ENCODE measurements at places on chromosomes 3 and 15. TPM values are rescaled to one million over a fixed set of nuclear protein-coding genes. Genes with fewer than 3 reads are reported as not detected.

The CCRL2 gene
- total RNA-seq = 0.17 TPM

The MYEF2 gene
- total RNA-seq = 35.6 TPM

The CCR8 gene
- total RNA-seq = 1.2 TPM

The CKMT1A gene
- 37.3 TPM for total RNA-seq

The GUCA1C gene
- total RNA-seq = not detected

The RHOA gene
- 325 TPM for total RNA-seq

The FSIP1 gene
- 2.9 TPM for total RNA-seq

The ST3GAL6 gene
- total RNA-seq = 21.9 TPM

The SPTBN5 gene
- total RNA-seq = 4.2 TPM

GRCh38 chr3:16070707-16071106 lies 103.8 kb upstream of the GALNT15 start:
- H3K36me3 ChIP-seq = no peaks in the 10 kb centered on the region
- H3K4me3 ChIP-seq = no peak overlapping the region
- H3K27ac ChIP-seq = no peak overlapping the region

DNA sequence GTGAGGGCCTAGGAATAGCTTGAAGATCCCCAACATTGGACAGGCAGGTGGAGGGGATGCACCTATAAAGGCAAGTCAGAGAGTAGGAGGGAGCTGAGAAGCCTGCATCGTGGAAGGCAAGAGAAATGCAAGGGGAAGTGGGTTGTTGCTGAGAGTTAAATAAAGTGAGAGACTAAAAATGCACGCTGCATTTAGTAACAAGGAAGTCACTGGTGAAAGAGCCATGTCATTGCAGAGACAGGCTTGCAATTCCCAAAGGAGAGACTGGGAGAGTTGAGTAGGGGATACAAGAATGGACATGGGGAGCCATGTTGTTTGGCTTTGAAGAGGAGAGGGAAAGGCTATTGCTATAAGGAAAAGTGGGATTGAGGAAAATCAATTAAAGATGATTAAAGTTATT lies 77.0 kb upstream of the HEG1 start:
- no peak overlapping the region for H3K27ac ChIP-seq
- H3K36me3 ChIP-seq = peaks cover 14% of the 10 kb centered on the region
- DNase-seq = no peak

DNA sequence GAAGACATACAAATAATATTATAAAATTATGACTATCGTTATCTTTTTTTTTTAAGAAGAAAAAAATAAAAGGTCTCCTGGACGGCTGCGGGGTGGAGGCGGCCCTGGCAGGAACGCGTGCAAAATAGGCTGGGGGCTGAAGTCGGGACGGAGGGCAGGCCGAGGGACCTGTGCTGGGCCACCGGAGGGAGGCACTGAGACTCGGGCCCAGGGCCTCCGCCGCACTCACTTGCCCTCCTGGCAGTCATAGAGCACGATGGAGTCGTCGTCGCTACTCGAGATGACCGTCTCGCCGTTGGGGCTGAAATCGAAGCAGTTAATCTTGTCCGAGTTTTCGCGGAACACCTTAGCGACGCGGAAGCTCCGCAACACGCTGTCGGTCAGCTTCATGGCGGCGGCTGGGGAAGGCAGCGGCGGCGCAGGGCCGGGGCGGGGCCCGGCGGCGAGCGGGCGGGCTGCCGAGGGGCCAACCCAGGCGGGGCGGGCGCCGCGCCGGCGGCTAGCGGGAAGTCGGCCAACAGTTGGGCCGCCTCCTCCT lies 408 bp downstream of the WDR82 start:
- H3K4me1 ChIP-seq = peaks cover 23% of the 10 kb centered on the region
- DNase-seq = no peak
- peaks cover 27% of the 10 kb centered on the region for H3K36me3 ChIP-seq

- no peaks in the 10 kb centered on the region for H3K36me3 ChIP-seq
- no peak overlapping the region for H3K4me3 ChIP-seq
- H3K27ac ChIP-seq = no peak overlapping the region
- H3K4me1 ChIP-seq = peaks cover under 1% of the 10 kb centered on the region
- H3K27me3 ChIP-seq = no peaks in the 10 kb centered on the region
Observed at GRCh38 chr3:102265720-102266119, 169.1 kb upstream of the ZPLD1 start.

DNA sequence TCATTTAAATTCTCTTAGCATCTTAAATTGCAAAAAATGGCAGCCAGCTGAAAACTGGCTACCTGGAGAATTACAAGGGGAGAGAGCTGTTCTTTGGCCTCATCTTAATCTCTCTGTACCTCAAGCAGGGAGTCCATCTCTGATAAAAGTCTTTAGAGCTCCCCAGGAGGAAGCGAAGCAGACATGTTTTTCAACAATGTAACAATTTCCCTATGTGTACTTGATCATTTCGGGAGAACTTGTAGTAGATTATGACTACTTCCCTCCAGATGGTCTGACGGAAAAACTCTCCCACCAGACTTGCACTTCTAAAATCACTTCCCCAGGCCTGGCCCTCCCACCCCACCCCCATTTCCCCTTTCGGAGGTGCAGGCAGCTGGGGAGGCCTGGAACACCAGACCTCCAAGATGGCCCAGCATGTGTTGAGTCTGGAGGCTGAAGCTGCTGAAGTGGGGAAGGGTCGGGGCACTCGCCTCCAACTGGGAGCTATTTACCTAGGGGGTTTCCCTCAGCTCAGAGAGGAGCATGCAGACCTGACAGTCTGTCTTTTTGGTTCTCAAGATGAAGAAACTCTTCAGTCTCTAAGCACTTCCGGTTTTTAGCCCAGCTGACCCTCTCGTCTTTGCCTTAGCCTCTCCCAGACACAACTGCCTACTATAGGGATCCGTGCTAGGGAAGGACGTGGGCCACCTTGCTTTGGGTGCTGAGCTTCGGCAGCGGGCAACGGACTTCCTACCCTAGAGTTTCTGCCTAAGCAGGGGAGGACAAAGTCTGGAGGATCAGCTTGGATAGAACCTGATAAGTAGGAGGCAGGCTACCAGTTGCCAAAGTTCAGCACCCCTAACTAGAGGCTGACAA lies 164.0 kb upstream of the TBL1XR1 start:
- peaks cover 8% of the 10 kb centered on the region for H3K27me3 ChIP-seq
- H3K36me3 ChIP-seq = no peaks in the 10 kb centered on the region
- peaks cover 57% of the 10 kb centered on the region for H3K4me1 ChIP-seq
- no peak for DNase-seq

DNA sequence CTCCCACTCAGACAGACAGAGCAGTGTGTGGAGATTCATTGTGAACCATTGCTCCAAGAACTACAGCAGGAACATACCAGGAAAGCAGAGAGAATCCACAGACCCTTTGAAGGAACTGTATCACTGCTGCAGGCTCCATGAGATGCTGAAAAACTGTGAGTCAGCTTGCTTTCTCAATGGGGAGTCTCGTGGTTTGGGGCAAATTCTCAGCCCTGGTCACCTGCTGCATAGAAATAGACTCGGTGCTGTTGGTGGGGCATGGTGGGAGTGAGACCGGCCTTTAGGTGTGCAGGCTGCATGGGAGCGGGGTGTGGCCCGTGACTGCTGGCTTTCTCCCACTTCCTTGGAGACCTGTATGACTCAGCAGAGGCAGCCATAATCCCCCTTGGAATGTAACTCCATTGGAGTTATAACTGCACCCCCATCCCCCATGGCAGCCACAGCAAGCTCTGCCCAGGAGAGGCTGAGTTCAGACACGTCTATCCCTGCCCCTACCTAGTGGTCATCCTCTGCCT lies 35.6 kb downstream of the ALCAM start:
- H3K27ac ChIP-seq = no peak overlapping the region
- peaks cover 51% of the 10 kb centered on the region for H3K36me3 ChIP-seq
- no peaks in the 10 kb centered on the region for H3K27me3 ChIP-seq
- H3K4me3 ChIP-seq = no peak overlapping the region
- DNase-seq = no peak

- no peaks in the 10 kb centered on the region for H3K27me3 ChIP-seq
- no peak overlapping the region for H3K27ac ChIP-seq
- no peak overlapping the region for H3K4me3 ChIP-seq
- H3K4me1 ChIP-seq = peaks cover under 1% of the 10 kb centered on the region
- peaks cover 10% of the 10 kb centered on the region for H3K36me3 ChIP-seq
Observed at GRCh38 chr15:77179541-77179998, 108.7 kb upstream of the TSPAN3 start.

DNA sequence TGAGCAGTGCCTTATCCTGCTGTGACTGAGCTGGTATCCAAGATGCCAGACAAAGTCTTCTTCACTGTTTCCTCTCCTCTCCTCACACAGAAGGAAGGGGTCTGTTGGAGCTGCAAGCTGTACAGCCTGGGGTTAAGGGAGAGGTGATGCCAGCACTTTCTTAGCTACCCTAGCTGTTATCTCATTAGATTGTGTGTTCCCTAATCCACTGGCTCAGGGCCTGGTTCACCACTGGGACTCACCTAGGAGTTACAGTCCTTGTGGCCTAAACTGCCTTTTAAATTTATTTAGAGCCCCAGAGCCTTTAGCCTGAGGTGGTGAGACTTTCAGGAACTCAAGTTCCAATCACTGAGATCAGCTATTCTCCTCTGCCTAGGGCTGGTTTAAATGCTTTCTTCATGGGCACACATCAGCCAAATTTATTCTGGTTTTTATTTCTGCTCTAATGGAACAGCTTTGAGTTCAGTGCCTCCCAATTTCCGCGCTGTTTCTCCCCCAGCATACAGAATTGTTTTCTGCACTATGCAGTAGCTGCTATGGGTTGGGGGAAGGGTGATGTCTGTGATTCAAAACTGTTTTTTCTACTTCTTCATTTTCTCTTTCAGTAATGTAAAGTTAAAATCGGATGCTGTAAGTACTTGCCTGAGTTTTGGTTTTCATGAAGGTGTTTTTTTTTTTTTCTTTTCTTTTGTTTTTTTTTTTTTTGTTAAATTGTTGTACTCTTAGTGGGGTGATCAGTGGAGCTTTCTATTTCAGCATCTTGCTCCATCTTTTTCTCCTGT lies 198.8 kb downstream of the DOCK3 start:
- no peak overlapping the region for H3K4me3 ChIP-seq
- H3K36me3 ChIP-seq = no peaks in the 10 kb centered on the region

DNA sequence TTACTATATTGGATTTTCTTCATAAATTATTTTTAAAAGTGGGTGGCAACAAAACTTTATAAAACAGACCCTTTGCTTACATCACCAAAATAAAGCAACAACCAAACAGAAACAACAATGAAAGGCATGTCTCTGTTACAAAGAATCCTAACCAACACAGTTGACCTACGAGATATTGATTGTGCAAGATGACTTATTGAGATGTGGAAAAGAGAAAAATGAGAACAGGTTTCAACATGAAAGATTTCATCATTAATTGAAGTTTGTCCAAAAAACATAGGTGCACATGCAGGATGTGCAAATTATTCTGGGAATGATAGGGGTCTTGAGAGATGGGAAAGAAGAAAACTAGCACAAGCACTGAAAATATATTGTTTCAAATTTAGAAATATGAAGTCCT lies 9.0 kb downstream of the GMNC start:
- H3K4me3 ChIP-seq = no peak overlapping the region
- H3K27ac ChIP-seq = no peak overlapping the region
- H3K36me3 ChIP-seq = no peaks in the 10 kb centered on the region
- no peak for DNase-seq
- peaks cover 8% of the 10 kb centered on the region for H3K27me3 ChIP-seq

DNA sequence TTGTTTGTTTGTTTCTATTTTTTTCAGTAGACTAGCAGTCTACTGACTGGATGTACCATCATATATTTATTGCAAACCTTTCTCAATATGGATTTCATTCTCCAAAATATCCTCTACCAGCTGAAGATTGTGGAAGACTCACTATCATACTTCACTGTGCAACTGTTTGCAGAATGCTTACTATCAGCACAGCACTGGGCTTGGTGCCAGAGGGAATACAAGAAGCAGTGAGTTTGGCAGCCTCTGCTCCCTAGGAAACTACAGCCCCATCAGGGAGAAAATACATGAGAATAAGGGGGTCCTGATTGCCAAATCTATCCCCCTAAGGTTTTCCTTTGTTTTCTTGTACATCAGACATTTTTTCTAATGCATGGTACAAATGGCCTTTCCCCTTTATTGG lies 27.5 kb downstream of the AQP9 start:
- H3K36me3 ChIP-seq = no peaks in the 10 kb centered on the region
- no peak overlapping the region for H3K27ac ChIP-seq
- H3K4me3 ChIP-seq = no peak overlapping the region
- DNase-seq = no peak
- peaks cover 29% of the 10 kb centered on the region for H3K27me3 ChIP-seq

DNA sequence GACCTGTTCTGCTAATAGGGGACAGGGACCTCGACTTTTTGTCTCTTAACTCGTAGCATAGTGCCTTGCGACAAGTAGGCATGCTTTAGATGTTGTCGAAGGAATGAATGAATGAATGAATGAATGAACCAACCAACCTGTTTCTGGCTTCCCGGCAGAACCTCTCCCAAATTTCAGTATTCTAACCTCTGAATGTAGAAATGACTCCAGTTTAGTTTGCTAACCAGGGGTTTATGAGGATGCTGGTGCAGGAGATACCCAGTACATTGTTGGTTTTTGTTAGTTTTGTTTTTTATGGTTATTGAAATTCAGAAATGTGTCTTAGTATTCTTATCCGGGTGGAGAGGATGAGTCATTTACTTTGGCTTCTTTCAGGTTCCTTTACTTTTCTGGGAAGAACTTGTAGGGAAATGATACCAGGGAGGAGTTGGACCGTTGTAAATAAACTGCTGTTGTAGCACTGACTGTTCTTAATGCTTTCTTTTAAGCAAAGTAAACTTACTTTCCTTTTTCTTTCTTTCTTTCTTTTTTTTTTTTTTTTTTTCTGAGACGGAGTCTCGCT lies 29.6 kb upstream of the EHHADH start:
- no peak for DNase-seq
- H3K27me3 ChIP-seq = peaks cover 3% of the 10 kb centered on the region
- peak overlapping the region; percentile 98 for H3K4me3 ChIP-seq
- H3K27ac ChIP-seq = peak overlapping the region; percentile 93
- peaks cover 12% of the 10 kb centered on the region for H3K36me3 ChIP-seq

GRCh38 chr3:187211532-187212195 lies 14.4 kb downstream of the RTP1 start:
- DNase-seq = no peak
- H3K27me3 ChIP-seq = peaks cover 14% of the 10 kb centered on the region
- no peaks in the 10 kb centered on the region for H3K36me3 ChIP-seq
- no peak overlapping the region for H3K4me3 ChIP-seq
- no peak overlapping the region for H3K27ac ChIP-seq
- no peaks in the 10 kb centered on the region for H3K4me1 ChIP-seq

GRCh38 chr15:24971052-24971451 lies 16.3 kb downstream of the SNRPN start:
- H3K27ac ChIP-seq = no peak overlapping the region
- H3K27me3 ChIP-seq = no peaks in the 10 kb centered on the region
- no peak for DNase-seq
- H3K4me1 ChIP-seq = no peaks in the 10 kb centered on the region
- H3K4me3 ChIP-seq = no peak overlapping the region

DNA sequence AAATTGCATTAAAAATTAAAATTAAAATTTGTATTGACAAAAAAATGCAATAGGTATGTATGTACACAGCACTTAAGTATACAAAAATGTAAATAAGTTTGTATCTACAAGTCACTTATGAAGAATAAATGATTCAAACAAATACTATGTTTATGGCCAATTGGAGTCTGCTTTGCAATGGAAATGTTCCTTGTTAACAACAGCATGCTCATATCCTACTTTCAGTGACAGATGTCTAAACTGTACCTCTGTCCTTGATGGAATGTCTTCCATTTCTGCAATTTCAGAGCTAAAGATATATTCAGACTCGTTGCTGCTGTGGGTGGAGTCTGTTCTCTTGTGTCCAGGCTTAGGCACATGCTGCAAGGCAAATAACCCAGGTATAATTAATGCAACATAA lies 64.1 kb upstream of the MYO5C start:
- H3K27me3 ChIP-seq = no peaks in the 10 kb centered on the region
- no peak overlapping the region for H3K4me3 ChIP-seq
- no peak overlapping the region for H3K27ac ChIP-seq
- DNase-seq = no peak
- peaks cover 18% of the 10 kb centered on the region for H3K36me3 ChIP-seq

- H3K27me3 ChIP-seq = no peaks in the 10 kb centered on the region
- no peaks in the 10 kb centered on the region for H3K36me3 ChIP-seq
- H3K4me3 ChIP-seq = no peak overlapping the region
- peaks cover 29% of the 10 kb centered on the region for H3K4me1 ChIP-seq
Observed at GRCh38 chr15:75727851-75728715, 15.4 kb upstream of the CSPG4 start.

Data from type B pancreatic cell (in vitro differentiated cells).